ENCODE measurements at places on chromosomes 1 and 21. TPM values are rescaled to one million over a fixed set of nuclear protein-coding genes. Genes with fewer than 3 reads are reported as not detected.

SH3D21 gene
- 0.99 TPM for total RNA-seq

GREM2 gene
- total RNA-seq = not detected

ST6GALNAC3 gene
- total RNA-seq = 40.5 TPM

C1QTNF12 gene
- total RNA-seq = 0.20 TPM

CTSE gene
- not detected for total RNA-seq

TATDN3 gene
- total RNA-seq = 8.5 TPM

STYXL2 gene
- not detected for total RNA-seq

PPIH gene
- 12.3 TPM for total RNA-seq

MYCL gene
- 0.44 TPM for total RNA-seq

HRNR gene
- not detected for total RNA-seq
